ENCODE measurements at places on chromosomes 12 and 14.

GRCh38 chr14:53744857-53745256 is 211.8 kb downstream of the BMP4 start:
- no peaks in the 10 kb centered on the region for H3K36me3 ChIP-seq
- no peak overlapping the region for H3K4me3 ChIP-seq
- no peak for DNase-seq
- peaks cover 4% of the 10 kb centered on the region for H3K4me1 ChIP-seq
- H3K27me3 ChIP-seq = peaks cover 6% of the 10 kb centered on the region

DNA sequence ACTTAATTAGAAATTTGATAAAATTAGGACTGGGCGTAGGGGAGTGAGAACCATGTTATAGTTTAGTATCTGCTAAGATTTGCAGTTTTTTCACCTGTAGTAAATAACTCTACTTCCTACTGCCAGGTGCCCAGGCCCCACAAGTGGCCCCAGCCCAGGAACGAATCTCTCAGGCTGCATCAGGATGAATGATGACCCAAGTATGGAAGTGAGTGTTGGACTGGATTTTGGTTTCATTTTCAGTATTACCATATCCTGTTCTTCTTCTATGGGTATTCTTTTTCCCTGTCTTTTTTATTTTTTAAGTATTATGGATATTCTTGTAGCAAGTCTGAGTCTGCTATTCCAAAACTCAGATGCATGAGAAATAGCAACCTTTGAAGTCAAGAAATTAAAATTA is 120.3 kb upstream of the BCAT1 start:
- no peak for DNase-seq
- peaks cover 10% of the 10 kb centered on the region for H3K4me1 ChIP-seq
- H3K4me3 ChIP-seq = no peak overlapping the region
- no peaks in the 10 kb centered on the region for H3K36me3 ChIP-seq

- H3K4me1 ChIP-seq = peaks cover 16% of the 10 kb centered on the region
- no peak overlapping the region for H3K27ac ChIP-seq
- H3K36me3 ChIP-seq = no peaks in the 10 kb centered on the region
- no peak overlapping the region for H3K4me3 ChIP-seq
- no peaks in the 10 kb centered on the region for H3K27me3 ChIP-seq
- no peak for DNase-seq
Measured at GRCh38 chr14:70032447-70032846, 153.2 kb downstream of the SMOC1 start.

DNA sequence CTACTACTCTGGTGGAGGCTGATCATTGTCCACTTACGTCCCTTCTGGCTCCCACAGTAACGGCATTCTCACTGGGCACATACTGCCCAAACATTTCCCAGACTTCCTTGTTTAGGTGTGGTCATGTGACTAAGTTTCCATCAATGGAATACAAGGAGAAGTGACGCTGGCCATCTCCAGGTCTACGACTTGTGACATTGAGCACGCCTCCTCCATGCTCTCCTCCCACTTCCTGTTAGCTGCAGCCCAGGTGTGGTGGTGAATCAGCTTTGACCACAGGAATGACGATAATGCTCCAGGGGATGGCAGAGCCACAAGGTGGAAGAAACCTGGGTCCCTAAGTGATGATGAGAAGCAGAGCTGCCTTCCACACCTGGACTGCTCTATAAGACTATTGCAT is 6.0 kb upstream of the SLC24A4 start:
- H3K4me3 ChIP-seq = no peak overlapping the region
- H3K36me3 ChIP-seq = no peaks in the 10 kb centered on the region
- no peak overlapping the region for H3K27ac ChIP-seq
- no peak for DNase-seq

DNA sequence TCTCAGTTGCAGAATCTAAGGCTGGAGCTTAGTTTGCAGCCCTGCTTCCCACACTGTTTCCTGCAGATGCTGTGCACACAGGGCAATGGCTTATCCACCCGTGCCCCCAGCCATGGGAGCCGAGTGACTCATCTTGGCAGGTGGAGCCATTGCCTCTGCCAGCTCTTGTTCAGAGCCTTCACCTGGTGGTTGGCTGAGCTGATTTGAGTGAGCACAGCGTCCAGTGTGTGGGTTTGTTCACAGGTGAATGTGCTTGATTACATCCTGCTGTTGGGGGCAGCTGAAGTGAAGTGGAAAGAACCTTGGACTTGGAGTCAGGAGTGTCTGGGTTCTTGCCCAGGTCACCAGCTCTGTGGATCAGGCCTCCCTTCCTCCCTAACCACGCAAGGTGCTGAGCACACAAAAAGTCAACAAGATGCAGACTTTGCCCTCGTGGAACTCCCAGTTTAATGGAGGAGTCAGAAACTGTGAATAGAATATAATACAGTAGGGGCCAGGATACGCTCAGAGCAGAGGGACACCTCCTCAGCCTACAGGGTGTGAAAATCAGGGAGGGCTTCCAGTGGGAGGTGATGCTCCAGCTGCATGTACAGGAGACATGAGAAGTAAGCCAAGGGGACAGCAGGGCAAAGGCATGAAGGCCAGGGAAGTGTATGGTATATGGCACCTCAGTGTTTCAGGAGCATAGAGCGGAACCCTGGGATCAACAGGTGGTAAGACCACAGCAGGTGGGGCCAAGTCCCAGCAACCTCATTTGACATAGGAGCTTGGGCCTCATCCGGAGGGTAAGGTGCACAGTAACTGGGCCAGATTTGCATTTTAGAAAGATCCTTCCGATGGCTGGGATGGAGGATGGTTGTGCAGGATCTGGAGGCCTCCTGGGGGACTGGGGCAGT is 22.8 kb downstream of the JDP2 start:
- H3K27ac ChIP-seq = peak overlapping the region; percentile 62
- no peak for DNase-seq
- no peak overlapping the region for H3K4me3 ChIP-seq
- H3K4me1 ChIP-seq = peaks cover 42% of the 10 kb centered on the region

DNA sequence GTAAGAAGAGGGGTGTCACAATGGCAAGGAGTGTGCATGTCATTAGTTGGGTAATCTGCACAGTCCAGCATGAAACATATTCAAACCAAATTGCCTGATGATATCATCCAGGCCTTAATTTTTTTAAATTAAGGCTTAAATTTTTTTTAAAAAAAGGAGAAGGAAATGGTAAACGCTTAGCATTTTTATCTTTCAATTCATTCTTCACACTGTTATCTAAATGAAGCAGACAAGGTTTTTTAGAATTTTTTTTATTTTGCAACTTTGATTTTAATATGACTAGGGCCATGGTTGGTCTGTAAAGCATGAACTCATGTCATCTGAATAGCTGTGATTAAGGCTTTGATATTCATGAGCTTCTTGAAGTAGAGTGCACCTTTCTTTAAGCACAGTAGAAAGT is 362.5 kb downstream of the SYT1 start:
- H3K36me3 ChIP-seq = peaks cover 5% of the 10 kb centered on the region
- DNase-seq = no peak
- no peak overlapping the region for H3K27ac ChIP-seq

DNA sequence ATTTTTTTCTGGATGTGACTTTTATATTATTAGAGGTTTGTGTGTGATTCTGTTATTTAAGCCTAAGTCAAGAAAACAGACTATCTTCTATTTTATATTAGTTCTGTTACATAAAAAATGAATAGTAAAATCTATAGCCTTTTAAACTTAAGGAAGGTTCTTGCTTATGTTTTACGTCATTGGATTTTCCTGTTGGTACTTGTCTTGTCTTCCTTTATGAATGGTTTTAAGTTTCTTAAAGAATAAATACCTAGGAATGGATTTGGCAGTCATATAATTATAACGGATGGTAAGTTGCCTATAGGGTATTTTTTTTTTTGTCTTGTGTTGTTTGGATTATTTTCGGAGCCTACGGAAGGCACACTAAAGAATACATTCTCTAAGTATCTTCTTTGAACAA is 161.8 kb upstream of the PTPRQ start:
- H3K4me3 ChIP-seq = no peak overlapping the region
- no peaks in the 10 kb centered on the region for H3K27me3 ChIP-seq
- no peaks in the 10 kb centered on the region for H3K4me1 ChIP-seq
- H3K27ac ChIP-seq = no peak overlapping the region
- H3K36me3 ChIP-seq = no peaks in the 10 kb centered on the region
- no peak for DNase-seq

- no peaks in the 10 kb centered on the region for H3K4me1 ChIP-seq
- H3K27me3 ChIP-seq = no peaks in the 10 kb centered on the region
- H3K36me3 ChIP-seq = peaks cover 29% of the 10 kb centered on the region
- H3K27ac ChIP-seq = no peak overlapping the region
- no peak for DNase-seq
- no peak overlapping the region for H3K4me3 ChIP-seq
Measured at GRCh38 chr14:91283666-91284065, 39.2 kb upstream of the GPR68 start.

DNA sequence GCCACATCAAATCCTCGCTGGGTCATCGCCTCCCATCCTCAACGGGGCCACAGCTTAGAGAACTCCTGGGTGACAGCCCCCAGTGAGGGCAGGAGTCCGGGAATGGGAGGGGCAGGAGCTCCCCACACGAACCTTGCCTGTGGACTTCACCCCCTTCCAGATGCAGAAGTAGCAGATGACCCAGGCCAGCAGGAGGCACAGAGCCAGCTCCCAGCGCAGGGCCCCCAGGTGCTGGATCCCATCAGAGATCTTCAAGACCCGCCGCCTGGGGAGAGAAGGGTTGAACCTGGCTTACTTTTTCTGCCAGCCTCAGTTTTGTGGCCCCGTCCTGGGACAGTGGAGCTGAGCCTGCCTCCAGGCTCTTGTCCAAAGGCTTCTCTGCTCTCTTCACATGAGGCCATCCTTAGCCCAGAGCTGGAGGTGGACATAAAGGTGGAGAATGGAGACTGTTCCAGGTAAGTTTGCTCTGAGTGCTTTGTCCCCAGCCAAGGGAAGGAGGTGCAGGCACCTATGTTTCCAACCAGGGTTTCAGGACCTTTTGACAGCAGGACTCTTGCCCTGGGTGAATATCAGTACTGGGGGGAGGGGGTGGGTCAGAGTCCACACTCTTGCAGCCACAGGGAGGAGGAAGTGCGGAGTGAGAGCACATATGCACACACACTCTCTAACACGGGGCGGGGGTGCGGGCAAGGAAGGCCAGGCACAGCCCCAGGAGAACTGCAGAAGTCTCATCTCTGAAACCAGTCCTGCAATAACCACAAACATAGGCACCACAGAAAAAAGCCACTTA is 23.3 kb upstream of the SLC6A12 start:
- peaks cover 3% of the 10 kb centered on the region for H3K27me3 ChIP-seq
- H3K4me3 ChIP-seq = no peak overlapping the region
- H3K36me3 ChIP-seq = peaks cover 3% of the 10 kb centered on the region
- DNase-seq = no peak

DNA sequence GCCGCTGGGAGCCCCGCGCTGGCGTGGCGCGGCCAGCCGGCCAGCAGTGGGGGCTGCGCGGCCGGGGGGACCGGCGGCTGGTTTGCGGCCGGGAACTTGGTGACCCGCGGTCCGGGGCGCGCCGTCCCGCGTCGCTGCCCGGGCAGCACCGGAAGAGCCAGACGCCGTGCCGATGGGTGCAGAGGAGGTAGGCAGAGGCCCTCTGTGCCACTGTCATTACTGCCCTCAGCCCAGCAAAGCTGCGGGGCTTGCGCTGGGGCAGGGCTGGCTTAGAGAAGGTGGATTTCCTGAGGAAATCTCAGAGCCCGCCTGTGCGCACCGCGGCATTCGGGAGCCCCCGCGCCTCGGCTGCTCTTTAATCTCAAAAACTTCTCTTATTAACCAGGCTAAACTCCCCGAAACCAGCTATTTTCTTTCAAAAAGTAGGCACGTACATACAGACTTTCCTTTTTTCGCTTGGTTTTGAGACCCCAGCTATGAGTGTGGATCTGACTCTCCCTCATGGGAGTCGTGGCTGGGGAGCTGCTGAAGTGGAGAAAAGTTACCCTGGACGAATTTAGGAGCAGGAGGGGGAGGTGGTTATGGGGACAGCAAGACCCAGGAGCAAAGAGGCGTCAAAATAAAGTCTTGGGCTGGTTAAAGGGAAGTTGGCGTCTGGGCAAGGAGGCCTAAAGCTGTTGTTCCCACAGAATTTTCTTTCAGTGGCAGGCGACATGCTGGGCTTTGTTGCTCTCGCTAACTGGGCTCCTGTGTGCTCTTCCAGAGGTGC is 802 bp downstream of the SUSD6 start:
- peak overlapping the region; percentile 92 for H3K4me3 ChIP-seq
- peaks cover 1% of the 10 kb centered on the region for H3K36me3 ChIP-seq
- H3K27me3 ChIP-seq = no peaks in the 10 kb centered on the region
- peaks cover 47% of the 10 kb centered on the region for H3K4me1 ChIP-seq
- DNase-seq = no peak
- peak overlapping the region; percentile 91 for H3K27ac ChIP-seq

DNA sequence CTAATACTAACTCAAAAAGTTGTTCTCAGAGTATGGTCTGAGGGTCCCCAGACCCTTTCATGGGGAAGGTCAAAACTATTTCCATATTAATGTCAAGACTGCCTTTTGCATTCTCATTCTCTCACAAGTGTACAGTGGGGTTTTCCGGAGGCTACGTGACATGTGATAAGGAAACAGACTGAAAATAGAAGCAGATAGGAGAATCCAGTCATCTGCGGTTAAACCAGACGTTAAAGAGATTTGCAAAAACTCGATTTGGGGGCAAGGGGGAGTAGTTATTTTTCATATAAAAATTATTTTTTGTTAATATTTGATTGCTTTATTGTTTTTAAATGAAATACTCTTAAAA is 1.0 kb upstream of the NAP1L1 start:
- H3K4me1 ChIP-seq = peaks cover 22% of the 10 kb centered on the region
- H3K27ac ChIP-seq = no peak overlapping the region
- no peaks in the 10 kb centered on the region for H3K36me3 ChIP-seq

GRCh38 chr12:87344699-87345098 is 684.5 kb downstream of the C12orf50 start:
- no peak overlapping the region for H3K27ac ChIP-seq
- no peaks in the 10 kb centered on the region for H3K27me3 ChIP-seq
- no peaks in the 10 kb centered on the region for H3K4me1 ChIP-seq
- no peak overlapping the region for H3K4me3 ChIP-seq

GRCh38 chr12:28088566-28089272 is 101.5 kb upstream of the CCDC91 start:
- no peak overlapping the region for H3K27ac ChIP-seq
- H3K36me3 ChIP-seq = no peaks in the 10 kb centered on the region
- H3K27me3 ChIP-seq = peaks cover 4% of the 10 kb centered on the region
- DNase-seq = no peak
- no peak overlapping the region for H3K4me3 ChIP-seq

- peaks cover 20% of the 10 kb centered on the region for H3K36me3 ChIP-seq
- no peak overlapping the region for H3K4me3 ChIP-seq
- no peaks in the 10 kb centered on the region for H3K27me3 ChIP-seq
- no peak overlapping the region for H3K27ac ChIP-seq
Measured at GRCh38 chr12:57154804-57155434, 7.5 kb upstream of the LRP1-AS start.

- H3K4me3 ChIP-seq = no peak overlapping the region
- no peak overlapping the region for H3K27ac ChIP-seq
- H3K27me3 ChIP-seq = peaks cover 38% of the 10 kb centered on the region
- no peak for DNase-seq
- H3K36me3 ChIP-seq = no peaks in the 10 kb centered on the region
- H3K4me1 ChIP-seq = no peaks in the 10 kb centered on the region
Measured at GRCh38 chr14:97290977-97291376, 493.8 kb downstream of the VRK1 start.
